ENCODE measurements at places on chromosomes 1 and 21. TPM values are rescaled to one million over a fixed set of nuclear protein-coding genes. Genes with fewer than 3 reads are reported as not detected.

RIPK4 gene
- total RNA-seq: 0.21 TPM

CSMD2 gene
- total RNA-seq: not detected

C1orf185 gene
- total RNA-seq: not detected

COL8A2 gene
- 0.48 TPM for total RNA-seq

RSBN1 gene
- 15.3 TPM for total RNA-seq
